Progenitor cell of endocrine pancreas (in vitro differentiated cells): ENCODE measurements at places on chromosomes 16 and 17.

GRCh38 chr16:470418-470817, 45.0 kb downstream of the RAB11FIP3 start:
- DNase-seq: no peak

GRCh38 chr17:77437017-77437416, 296.2 kb downstream of the SEC14L1 start:
- DNase-seq: no peak

GRCh38 chr17:5780476-5780875, 196.2 kb upstream of the NLRP1 start:
- DNase-seq: no peak

DNA sequence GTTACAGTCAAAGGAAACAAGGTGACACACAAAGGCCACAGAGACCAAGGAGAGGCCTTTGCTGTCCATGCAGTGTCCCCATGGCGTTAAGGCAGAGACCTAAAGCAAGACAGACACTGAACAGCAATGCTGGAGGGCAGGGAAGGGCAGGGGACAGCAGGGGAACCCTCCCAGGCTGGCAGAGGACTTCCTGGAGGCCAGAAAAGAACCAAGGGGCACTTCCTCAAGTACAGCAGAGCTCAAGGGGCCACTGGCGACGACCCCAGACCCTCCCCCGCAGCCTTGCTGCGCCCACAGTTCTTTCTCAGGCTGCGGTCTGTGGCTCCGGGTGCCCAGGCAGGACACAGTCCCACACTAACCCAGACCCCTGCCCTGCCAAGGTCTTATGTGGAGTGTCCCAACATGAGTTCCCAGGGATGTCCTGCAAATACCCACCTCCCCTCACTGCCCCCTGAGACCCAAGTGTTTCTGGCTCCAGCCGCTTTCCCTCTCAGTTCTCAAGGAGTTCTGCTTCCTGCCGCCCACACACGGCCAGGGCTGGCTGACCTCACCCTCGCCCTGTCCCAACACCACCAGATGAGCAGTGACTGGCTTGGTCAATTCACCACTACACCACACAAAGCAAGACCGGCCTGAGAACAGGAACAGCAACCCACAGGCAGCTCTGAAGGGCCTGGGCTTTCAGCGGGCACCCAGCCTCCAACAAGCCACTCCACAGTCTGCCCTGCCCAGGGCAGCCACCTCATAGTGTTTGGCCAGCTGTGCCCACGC, 4.2 kb downstream of the CLCN7 start:
- DNase-seq: no peak

GRCh38 chr16:78932355-78932943, 668.1 kb downstream of the MAF start:
- DNase-seq: no peak

- no peak for DNase-seq
These were observed 122.6 kb upstream of the RPL38 start for GRCh38 chr17:74080656-74081582.

- no peak for DNase-seq
These were observed 604.0 kb upstream of the KIF2B start for GRCh38 chr17:53218723-53219122.

DNA sequence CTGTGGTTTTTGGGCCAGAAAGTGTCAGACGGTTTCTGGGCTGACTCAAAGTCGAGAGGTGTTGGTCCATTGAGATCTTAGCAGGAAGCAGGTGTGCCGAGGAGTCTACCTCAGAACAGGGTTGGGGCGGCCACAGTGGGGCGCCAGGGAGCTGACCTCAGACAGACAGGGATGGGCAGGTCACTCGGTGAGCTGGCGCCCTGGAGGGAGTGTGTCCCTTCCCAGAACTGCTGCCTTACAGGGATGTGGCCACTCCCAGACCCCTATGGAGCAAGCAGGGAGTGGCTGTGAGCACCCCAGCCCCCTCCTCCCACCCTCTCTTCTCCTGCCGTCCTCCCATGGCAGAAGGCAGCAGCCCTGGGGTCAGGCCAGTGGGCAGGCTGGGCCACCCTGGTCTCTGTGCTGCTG, 14.0 kb upstream of the DPEP1 start:
- no peak for DNase-seq

- DNase-seq: no peak
These were observed 3.3 kb upstream of the CMTM1 start for GRCh38 chr16:66562986-66563385.

GRCh38 chr16:2592786-2593185, 55.0 kb downstream of the PDPK1 start:
- DNase-seq: no peak

GRCh38 chr17:83202002-83203000, 122.9 kb downstream of the METRNL start:
- no peak for DNase-seq

DNA sequence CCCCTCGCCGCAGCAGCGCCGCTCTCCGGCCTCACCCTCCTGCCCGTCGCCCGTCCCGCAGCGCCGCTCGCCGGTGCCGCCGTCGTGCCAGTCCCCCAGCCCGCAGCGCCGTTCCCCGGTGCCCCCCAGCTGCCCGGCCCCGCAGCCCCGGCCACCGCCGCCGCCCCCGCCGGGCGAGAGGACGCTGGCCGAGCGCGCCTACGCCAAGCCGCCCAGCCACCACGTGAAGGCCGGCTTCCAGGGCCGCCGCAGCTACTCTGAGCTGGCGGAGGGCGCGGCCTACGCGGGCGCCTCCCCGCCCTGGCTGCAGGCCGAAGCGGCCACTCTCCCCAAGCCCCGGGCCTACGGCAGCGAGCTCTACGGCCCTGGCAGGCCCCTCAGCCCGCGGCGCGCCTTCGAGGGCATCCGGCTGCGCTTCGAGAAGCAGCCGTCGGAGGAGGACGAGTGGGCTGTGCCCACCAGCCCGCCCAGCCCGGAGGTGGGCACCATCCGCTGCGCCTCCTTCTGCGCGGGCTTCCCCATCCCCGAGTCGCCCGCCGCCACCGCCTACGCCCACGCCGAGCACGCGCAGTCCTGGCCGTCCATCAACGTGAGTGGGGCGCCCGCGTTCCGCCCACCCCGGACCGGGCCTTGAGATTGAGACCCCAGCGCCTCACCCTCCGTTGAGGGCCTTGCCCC, 15.0 kb downstream of the TBKBP1 start:
- no peak for DNase-seq

- no peak for DNase-seq
These were observed 28.4 kb upstream of the GNG13 start for GRCh38 chr16:828891-829290.

GRCh38 chr17:78689029-78689428, 93.0 kb downstream of the CYTH1 start:
- no peak for DNase-seq

DNA sequence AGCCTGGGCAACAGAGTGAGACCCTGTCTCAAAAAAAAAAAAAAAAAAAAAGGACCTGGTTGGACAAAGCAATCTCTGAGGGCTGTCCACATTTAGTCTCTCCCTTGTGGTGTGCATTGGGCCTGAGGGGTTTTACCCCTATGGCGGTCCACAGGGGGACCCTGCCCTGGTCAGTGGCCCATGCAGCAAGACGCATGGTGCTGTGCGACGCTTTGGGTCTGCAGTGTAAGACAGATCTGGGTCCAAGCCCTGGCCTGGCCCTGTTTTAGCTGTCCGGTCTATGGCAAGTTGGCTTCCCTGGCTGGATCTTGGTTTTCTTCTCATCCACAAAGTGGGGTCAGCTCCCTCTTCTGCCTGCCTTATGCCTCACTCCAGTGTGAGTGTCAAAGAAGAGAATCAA, 123.2 kb upstream of the NLRP1 start:
- DNase-seq: no peak

DNA sequence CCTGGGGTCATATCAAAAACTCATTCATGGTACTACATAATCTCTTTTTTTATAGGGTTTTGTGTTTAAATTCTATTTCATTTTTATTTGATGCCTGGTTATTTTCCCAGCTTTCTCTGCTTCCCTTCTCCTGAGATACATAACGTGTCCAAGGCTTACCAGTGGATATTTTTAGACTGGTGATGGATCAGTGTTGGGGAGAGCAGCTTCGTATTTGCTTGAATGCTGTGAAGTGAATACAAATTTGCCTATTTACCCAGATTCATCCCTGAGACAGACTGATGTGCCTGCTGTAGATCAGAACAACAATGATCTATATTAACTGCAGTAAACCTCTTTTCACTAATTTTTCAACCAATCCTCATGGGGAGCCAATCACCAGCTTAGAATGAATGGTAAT, 43.2 kb upstream of the FOXJ1 start:
- no peak for DNase-seq
